ENCODE measurements at places on chromosomes 5 and 9.

DNA sequence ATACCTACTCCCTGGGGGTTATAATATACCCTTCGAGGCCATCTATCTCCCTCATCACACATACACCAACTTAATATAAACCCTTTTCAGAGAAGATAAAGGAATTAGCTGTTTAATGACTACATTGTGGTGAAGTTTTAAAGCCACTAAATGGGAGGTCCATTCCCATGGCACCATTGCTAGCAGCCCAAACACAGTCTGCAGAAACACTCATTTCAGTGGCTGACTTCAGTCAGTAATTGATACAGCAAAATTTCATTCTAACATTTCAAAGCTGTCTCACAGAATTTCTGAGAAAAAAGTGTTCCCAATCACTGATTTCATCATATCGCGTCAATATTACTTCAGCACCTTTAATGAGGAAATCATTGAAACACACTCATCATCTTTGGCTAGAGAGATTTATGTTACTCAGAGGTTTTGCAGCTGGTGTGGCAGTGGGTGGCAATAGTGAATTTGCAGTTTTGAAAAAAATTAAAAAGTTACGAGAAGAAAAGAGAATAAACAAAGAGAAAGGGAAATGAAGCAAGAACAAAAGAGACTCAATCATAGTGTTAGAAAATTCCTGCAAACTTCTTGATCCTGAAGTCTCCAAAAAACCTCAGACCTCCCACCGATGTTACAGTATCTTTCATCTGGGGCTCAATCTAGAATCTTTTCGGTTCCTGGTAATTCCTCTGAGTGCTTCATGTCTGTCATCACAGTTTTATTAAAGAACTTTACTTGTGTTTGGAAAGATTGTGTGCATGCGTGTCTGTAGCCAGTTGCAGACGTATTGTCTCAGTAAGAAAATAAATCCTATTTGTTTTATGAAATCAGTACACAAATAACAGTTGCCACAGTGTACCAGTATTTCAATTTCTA is 105.0 kb downstream of the ERCC6L2 start:
- DNase-seq, result no peak

DNA sequence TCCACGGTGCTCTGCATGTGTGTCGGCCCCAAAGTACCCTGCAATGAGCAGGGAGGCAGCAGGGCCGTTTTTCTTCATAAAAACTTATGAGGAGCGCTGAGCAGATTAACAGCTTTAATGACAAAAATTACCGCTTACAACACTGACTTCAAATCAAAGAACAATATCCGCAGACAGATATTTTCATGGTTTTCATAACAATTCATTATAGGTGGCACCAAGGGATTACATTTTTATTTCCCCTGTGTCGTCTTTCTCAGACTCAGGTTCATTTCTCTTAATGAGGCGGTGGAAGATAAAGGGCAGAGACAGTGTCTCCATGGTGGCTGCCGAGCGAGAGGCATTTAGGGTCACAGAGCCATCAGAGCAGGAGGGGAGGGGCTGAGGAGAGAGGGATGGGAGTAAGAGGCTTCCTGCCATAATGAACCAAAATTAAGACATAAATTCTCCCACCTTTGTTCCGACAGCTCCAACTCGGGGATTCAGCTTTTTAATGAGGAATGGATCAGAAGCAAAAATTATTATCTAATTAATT is 240.7 kb upstream of the CLINT1 start:
- no peak for DNase-seq

GRCh38 chr5:33808699-33809098 is 83.1 kb downstream of the ADAMTS12 start:
- no peak for DNase-seq

DNA sequence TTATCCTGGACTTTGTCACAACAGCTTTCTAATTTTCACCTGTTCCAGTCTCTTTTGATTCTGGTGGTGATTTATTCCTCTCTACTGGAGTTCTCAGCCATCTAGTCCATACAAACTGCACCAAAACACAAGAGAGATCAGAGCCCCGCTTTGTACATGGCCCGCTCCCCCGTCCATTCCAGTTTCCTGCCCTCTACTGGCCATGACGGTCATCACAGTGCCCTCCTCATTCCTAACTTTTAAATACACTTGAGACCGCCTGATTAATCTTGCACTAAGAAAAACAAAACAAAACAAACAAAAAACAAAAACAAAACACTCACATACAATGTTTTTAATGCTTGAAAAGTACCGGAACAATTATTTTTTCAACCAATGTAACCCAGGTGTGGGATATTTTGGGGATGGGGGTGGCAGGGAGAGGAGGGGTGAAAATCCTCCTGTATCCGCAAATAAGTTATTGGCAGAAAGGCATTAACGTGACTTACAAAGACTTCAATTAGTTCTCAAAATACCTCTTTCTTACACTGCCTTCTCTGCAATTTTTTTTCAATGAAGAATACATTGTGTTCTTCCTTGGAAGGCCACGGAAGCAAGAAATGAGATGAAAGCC is 84.8 kb upstream of the PAM start:
- DNase-seq, result no peak

DNA sequence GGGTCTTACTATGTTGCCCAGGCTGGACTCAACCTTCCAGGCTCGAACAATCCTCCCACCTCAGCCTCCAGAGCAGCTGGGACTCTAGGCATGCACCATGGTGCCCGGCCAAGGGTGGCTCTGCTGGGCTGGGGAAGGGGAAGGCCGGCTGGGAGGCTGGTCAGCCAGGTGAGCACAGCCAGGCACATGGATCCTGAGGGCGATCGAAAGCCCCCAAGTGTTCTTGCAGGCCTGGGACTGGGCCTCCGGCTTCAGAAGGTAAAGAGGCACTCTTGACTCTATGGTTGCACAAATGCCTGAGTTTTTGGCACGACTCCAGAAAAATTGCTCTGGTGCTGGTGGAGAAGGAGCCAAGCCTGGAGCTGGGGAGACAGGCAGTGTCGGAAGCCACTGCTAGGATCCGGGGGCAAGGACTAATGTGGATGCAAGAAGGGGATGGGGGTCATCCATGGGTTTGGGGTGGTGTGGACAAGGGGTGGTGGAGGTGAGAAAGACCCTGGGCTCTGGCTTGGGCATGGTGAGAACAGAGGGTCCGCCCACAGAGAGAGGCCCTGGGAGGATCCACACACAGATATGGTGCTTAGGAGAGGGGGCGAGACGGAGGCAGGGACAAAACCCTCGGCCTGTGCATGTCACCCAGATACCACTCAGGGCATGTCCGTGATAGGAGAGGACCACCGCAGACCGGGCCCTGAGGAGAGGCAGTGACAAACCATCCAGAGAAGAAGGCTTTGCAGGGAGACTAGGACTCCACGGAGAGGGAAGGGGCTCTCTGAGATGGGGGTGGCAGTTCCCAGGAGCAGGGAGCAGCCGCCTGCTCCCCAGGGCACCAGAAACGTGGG is 51.1 kb upstream of the COL5A1 start:
- DNase-seq, result no peak

DNA sequence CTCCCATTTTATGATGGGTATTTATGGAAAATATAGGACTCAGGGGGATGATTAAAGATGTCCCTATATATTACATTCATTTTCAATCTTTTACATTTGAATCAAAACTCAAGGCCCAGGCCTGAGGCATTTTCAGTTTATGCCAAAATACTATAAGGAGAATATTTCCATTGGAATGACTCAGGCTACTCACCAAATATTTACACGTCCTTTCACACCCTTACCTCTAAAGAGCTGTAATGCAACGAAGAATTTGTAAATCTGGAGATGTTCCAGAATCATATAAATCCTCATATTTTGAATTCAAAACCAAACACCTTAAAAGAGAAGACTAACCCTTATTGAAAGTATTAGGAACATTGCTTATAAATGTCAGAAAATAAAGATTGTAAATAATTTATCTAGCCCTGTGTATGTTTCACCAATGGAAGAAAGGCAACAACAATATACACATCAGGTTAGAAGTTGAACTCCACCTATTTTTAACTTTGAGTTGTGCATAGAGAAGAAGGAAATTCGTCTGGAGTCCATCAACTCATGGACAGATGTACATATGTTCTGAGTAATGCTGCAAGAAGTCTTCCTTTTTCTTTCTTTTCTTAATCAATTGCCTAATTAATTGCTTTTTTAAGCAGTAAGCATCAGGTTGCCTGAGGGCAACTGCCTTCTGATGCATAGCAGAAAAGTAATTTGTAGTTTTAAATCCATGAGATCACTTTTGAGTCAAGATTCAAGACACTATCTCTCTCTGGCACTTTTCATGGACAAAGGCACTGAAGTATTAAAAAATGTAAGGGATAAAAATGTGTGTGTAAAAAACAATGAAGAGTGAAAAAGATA is 579.3 kb upstream of the RGMB start:
- DNase-seq, result no peak

DNA sequence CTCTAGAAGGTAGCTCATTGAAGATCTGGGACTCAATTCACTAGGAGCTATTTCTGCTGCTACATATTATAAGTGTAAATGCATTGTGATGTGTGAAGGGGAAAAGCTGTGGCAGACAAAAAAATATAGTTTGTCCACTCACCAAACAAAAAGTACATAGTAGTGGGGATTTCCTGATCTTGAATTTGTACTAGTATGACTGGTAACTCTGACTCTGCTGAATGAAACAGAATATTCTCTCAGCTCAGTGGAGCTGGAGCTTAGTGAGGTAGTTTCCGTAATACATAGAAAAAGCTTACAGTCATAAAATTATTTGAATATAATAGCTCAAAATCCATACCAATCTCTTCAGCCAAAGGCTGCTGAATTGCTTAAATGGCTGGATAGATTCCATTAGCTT is 455.6 kb upstream of the CD180 start:
- DNase-seq, result no peak

DNA sequence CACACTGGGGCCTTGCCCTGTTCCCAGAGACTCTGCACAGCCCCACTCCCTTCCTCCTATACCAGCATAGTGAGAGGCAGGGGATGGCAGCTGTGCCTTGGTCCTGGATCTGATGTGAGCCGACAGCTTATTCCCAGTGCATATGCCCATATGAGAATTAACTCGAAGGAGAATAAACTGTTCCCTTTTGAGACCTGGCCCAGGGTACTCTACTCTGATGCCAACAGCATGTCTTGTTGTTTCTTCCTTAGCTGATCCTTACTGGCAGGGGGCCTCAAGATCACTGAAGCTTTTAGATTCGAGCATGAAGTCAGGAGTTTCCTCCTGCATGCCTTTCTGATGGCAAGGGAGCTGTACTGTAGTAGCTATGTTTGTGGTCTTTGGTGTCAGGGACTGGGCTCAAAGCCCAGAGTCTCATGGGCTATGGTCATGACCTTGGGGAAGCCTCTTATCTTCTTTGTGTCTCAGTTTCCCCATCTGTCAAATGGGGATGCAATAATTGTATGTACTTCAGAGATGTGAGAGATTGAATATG is 57.1 kb downstream of the DOCK2 start:
- no peak for DNase-seq

DNA sequence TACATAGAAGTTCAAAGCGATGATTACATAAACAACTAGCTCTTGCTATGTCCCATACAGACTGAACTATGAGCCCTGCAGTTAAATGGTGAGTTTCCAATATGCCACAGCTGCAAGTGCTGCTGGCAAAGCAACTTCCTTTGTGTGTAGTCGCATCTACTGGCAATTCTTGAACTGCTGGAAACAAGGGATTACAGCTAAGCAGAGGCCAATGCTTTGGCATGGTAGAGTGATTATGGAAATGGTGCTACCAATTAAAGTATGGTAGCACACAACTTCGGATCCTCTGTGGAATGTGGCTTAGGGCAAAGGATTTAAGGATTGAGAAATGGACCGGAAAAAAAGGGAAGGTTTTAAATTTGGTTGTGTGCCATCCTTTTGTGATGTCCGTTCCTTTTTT is 856.6 kb downstream of the MAT2B start:
- DNase-seq, result no peak

DNA sequence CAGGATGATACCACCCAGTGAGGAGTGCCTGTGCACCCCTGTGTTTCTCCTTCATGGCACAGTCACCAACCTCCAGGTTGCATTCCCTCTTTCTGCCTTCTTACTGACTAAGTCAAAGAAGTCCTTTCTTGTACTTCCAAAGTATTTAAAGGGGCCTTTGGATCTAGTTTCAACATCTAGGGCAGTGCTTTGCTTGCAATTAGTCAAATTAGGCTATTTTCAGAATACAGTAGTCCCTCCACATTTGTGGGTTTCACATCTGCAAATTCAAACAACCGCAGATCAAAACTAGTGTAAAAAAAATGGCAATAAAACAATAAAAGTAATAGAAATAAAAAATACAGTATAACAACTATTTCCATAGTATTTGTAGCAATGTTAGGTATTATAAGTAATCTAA is 333.9 kb upstream of the SEMA6A start:
- DNase-seq, result no peak
